ENCODE measurements at places on chromosomes 7 and 10.

GRCh38 chr10:31362023-31362641 is 43.1 kb downstream of the ZEB1 start:
- no peak for DNase-seq

- no peak for DNase-seq
Measured at GRCh38 chr10:23070913-23071218, 24.5 kb upstream of the MSRB2 start.

- no peak for DNase-seq
Measured at GRCh38 chr7:132141109-132141508, 435.2 kb downstream of the PLXNA4 start.

DNA sequence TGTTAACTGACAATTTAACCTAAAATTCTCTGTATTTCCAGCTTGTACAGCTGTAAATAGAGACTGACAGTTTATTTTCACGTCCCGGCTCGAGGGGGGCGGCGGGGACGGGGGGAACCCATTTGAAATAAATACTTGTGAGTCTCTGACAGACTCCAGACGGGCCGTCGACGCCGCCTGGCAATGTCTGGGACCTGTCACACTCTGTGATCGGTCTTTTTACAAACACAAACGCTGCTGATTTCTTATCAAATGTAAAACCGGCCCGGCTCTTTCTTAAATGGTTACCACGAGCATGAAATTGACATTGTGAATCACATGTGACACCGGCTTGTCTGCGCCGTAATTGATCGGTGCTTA is 57.0 kb downstream of the UNCX start:
- no peak for DNase-seq

DNA sequence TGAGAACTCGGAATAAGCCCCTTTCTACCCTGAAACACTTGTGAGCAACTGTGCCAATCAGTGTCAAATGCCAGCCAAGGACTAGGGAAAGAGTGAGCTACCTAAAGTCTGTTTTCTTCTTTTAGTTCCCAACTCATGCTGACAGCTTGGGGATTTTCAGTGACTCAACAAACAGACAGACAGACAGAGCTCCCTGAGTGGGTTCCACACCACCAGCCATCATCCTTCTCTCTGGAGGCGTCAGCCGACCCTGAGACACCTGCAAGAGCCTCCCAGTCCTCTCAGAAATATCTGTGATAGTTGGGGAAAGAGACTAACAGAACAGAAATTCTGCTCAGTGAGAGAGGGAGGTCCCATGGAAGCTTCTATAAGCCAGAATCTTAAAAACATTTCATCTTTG is 49.5 kb downstream of the GATA3 start:
- DNase-seq: no peak

GRCh38 chr10:70381471-70382421 is 679 bp downstream of the LRRC20 start:
- DNase-seq: peak; percentile 31

GRCh38 chr10:103852189-103852711 is 3.1 kb downstream of the SH3PXD2A start:
- no peak for DNase-seq

DNA sequence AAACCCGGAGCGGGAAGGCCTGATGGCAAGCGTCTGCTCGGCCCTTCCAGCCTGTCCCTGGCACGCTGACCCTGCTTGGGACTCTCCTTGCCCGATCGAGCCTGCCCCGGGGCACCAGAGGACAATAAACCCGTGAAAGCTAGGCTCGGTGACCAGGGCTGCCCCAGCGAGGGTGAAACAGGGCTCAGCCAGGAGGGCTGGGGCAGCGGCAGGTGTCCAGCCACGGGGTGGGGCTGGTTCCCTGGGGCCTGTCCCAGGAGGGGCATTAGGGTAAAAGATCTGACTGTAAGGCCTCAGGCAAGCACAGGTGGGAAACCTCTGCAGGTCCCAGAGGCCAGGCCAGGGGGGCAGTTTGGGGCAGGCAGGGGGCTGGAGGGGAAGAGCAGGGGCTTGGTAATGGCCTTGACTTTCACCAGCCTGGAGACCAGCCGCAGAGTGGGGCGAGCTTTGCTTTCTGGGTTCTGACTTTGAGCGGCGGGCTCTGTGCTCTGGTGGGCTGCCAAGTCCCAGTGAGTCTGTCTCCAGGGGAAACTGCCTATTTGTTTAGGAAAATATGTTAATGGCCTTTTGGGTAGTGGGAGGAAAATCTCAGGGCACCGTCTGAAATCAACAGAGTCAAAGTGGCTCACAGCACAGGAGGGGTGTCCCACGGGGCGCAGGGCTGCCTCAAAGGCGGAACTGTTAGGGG is 68.2 kb upstream of the INPP5A start:
- DNase-seq: no peak

DNA sequence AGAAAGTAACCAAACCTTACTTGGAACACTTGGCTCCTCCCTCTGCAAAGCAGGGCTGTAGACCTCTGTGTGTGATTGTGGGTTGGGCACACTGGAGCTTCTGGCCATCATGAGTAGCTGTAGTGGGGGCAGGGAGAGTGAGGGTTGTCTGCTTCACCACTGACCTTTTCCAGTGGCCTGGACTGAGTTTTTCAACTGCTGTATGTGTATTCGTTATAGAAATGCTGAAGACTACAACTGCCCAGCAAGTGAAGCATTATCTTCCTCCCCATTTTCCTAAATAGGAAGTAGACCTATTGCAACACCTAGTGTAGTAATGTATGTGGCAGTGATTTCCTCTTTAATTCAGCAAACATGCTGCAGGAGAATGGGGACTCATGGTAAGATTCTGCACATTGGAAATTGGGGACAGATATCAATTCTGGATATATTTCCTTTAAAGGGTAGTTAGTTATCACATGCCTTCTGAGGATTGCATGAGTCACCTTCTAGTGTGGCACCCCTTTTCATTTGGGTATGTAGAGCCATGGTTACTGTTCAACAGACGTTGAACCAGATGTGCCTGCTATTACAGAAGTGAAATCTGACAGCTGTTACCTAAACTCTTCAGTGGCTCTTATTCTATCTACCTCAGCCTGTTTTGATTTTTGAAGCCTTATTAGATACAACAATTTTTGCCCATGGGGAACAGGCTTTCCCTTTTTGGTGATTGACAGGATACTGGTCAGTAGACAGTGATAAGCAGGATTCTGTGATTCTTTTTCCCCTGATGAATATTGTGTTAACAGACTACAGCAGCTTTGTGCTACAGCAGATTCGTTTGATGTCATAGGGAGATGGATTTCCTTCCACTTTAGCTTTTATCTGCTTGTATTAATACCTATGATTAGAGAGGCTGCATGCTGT is 130.9 kb downstream of the SND1 start:
- DNase-seq: no peak

GRCh38 chr10:4241724-4242345 is 456.8 kb upstream of the KLF6 start:
- DNase-seq: no peak

DNA sequence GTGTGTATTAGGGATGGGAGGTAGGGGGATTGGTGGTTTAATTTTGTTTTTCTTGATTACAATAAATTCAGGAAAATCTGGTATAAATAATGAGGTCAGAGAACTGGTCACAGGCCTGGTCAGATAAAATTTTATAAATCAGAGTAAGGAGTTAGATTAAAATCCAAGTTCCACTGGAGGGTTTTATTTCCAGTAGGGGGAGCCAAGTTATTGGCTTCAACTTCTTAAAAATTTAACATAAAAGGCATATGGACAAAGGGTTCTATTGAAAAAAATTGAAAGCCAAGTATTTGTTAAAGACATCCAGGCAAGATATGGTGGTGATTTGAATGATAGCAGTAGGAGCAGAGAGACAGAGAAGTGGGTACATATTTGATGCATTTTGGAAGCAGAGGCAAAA is 763.3 kb downstream of the SORCS1 start:
- DNase-seq: no peak

- no peak for DNase-seq
Measured at GRCh38 chr7:153030976-153031375, 271.4 kb downstream of the ACTR3B start.
